Stimulated activated CD4-positive, alpha-beta T cell treated with anti-CD3 and anti-CD28 coated beads, TNF-alpha, amount 100 ng/mL, for 1 hour (primary cell): ENCODE measurements at places on chromosomes 11 and 22.

GRCh38 chr11:2930704-2931419, 1.6 kb upstream of the PHLDA2 start:
- no peak for DNase-seq

GRCh38 chr22:26525946-26526564, 13.8 kb upstream of the TFIP11 start:
- no peak for DNase-seq

DNA sequence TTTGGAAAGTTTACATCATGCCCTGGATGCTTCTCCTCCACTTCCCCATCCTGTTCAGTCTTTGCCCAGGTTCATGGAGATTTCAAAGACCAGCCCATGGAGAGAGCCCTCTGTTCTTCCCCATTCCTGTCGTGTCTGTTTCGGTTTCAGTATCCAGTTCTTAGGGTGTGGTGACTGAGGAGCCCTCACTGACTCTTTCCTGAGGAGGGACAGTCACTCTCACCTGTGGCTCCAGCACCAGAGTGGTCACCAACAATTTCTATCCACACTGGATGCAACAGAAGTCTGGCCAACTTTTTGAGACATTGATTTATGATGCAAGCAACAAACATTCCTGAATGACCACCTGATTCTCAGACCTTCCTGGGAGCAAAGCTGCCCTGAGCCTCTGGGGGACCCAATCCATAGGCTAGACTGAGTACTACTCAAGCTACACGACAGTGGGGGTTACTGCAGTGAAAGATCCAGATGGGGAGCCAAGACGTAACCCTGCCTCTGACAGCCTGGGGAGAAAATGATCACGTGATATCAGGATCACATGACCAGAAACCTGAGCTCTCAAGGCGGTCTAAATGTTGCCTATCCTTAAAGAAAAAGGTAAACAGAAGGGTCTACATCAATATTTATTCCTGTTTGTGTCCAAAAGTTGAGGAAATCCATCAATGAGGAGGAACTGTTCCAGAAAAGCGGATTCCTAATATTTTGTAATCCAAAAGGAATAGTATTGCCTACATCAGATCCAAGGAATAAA, 76.2 kb upstream of the VPREB1 start:
- no peak for DNase-seq

- no peak for DNase-seq
Observed at GRCh38 chr11:70131606-70132190, 53.6 kb downstream of the ANO1 start.

DNA sequence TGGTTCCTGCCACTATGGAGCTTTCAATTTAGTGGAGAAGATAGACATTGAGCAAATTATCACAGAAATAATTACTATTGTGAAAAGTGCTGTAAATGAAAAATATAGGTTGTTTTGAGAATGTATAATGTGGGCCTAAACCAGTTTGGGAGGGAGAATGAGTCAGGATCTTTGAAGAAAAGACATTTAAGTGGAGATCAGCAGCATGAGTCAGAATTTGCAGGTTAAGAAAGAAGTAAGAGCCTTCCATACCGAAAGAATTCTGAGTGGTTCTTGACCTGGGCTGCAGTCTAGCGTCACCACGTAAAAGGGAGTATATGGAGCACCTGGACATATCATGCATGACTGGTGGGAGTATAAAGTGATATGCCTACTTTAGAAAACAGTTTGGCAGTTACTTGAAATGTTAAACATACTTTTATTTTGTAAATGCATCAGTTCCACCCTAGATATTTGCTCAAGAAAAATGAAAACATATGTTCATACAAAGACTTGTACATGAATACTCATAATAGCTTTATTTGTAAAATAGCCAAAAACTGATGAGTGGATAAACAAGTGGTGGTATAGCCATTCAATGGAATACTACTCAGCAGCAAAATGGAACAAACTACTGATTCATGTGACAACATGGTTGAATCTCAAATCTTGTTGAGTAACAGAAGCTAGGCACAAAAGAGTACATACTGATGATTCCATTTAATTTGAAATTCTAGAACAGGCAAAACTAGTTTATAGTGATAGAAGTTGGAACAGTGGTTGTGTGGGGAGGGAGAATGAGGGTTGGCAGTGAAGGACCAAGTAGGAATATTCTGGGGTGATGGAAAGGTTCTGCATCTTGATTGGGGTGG, 99.2 kb downstream of the STIM1 start:
- no peak for DNase-seq

DNA sequence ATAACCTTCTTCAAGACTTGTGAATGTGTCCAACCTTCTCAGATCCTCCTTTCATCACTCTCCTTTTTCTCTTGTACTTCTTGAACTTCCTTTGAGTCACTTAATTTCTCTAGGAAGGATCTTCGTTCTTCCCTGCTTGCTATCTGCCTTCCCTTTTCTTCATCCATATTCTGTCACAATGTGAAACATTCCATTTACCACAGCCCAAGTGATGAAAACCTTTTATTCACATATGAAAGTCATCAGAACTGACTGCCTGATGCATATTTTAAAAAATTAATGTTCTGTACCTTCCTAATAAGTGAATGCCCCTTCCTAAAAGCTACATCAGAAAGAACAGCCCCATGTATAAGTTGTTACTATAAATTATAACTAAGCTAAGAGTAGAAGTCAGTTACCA, 520.4 kb upstream of the LUZP2 start:
- DNase-seq: no peak

- DNase-seq: no peak
Observed at GRCh38 chr11:128338811-128339210, 248.5 kb downstream of the ETS1 start.

- peak; percentile 31 for DNase-seq
Observed at GRCh38 chr22:21632237-21632895, at the start of gene CCDC116. Gene CCDC116 (plus strand): TSS chr22:21632760. CDS start chr22:21633182, 422 bp downstream.

DNA sequence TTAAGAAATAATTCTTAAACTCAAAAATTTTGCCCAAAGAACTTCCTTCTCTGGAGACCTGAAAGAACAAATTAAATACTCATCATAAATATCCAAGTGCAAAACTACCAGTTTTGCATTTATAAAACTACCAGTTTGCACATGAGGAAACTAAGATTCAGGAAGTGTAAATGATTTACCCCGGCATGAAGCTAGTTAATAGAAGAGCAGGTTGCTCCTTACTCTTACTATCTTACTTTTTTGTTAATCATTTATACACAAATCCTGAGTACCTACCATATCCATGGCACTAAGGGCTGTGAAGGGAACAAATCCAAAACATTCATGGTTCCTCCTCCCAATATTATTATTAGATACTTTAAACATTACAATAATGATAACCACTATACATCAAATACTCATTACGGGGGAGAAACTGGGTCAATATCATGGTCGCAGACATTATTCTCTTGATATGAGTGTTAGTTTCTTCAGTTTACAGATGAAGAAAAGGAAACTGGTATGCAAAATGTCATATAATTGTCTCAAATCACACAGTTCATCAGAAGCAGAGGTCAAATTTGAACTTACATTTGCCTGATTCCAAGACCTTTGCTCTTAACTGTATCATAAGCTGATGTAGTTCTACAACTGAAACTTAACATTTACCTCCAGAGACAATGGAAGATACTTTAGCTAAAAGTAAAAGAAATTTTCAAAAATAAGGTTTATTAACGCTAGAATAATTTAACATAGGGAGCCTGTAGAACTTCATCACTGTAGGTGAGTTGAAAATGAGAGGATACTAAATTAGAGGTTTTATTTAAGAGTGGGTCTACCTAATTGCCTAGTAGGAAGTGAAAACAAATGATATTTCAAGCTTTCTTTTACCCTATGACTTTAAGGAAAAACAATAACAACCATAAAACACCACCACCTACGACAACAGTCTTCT, 74.5 kb downstream of the FAM76B start:
- no peak for DNase-seq

DNA sequence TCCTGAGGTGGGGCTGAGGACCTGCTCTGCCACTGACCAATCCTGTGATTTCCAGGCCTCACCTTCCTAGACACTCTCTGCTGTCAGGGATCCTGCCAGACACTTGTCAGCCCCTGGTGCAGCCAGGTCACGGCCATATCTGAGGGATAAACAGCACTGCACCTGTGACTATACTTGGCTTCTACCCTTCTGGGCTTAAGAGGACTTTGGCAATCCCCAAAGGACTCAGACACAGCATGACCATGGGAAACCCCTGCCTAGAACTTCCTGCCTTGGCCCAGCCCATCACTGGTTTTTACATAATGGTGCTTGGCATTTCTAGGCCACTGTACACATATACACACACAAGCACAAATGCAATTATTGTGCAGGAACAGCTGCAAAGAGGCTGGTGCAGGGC, 11.6 kb upstream of the OLFML1 start:
- DNase-seq: no peak

DNA sequence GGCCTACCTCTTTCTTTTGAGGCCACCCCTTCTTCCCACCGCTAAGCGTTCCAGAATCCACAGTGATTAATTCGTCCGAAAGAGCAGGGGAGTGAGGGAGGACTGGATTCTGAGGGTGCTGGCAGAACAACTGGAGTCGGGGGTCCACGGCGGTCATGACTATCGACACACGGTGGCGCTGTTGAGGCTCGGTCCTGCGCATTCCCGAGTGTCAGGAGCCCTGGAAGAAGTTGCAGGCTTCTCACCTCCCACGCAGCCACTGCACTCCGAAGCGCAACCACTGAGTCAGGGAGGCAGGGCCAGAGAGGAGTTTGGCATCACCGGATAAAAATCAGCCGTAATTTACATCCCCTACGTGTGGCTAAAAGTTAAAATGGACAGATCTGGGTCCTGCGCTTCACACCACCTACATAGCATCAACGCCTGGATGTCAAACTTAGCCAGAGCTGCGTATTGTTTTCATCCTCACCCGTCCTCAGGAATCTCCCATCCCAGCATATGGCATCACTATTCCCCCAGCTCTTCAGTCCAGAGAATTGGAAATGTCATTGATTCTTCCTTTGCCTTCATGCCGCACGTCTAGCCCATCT, 10.7 kb upstream of the CTSF start:
- peak; percentile 58 for DNase-seq

- DNase-seq: no peak
Observed at GRCh38 chr11:45105984-45106375, 40.5 kb upstream of the PRDM11 start.

DNA sequence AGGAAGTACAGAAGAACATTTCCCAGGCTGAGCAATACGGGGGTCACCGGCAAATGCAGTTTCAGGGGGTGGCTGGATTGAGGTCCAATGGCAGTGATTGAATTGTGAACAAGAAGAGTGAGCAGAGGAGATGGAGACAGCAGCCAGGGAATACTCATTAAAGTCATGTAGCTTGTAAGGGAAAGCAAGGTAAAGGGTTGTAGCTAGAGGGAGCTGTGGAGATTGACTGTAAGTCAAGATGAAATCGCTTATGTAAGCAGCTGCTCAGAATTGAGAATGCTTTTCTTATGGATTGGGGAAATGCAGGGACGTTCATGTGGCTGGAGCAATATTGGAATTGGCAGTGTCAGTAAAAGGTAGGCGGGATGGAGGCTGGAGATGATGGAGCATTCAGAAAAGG, 111.4 kb upstream of the TBCEL start:
- no peak for DNase-seq

- no peak for DNase-seq
Observed at GRCh38 chr11:15918212-15918611, 438.1 kb downstream of the SOX6 start.

- no peak for DNase-seq
Observed at GRCh38 chr11:111870522-111870885, 877 bp downstream of the ALG9 start.

DNA sequence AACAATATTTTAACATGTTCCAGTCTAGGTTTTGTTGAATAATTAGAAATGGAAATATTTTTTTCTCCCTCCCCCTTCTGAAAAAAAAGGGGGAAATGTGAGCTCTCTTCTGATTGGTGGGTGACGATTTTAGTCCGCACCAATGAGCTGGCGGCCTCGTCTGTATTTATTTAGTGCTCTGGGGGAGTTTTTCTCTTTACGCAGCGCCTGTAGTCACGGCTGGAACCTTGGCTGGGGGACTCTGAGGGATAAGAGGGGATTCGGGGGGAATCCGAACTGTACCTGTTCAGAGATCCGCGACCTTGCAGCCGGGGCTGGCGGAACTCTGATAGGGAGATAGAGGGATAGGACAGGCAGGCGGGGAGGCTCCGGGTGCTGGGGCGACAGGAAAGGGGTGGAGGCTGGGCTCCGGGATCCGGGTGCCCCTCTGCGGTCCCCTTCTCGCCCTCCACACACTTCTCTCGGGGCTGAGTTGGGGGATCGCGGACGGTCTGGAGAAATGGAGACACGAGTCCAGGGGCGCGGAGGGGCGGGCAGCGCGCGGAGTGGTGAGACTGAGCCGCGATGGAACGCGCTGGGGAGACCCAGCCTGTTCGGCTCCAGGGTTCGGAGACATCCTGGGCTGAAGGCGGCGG, 99.7 kb upstream of the HSD17B12 start:
- DNase-seq: no peak

GRCh38 chr11:116207019-116207418, 565.8 kb downstream of the BUD13 start:
- DNase-seq: no peak

- DNase-seq: no peak
Observed at GRCh38 chr22:19937616-19938473, 3.7 kb upstream of the COMT start.

DNA sequence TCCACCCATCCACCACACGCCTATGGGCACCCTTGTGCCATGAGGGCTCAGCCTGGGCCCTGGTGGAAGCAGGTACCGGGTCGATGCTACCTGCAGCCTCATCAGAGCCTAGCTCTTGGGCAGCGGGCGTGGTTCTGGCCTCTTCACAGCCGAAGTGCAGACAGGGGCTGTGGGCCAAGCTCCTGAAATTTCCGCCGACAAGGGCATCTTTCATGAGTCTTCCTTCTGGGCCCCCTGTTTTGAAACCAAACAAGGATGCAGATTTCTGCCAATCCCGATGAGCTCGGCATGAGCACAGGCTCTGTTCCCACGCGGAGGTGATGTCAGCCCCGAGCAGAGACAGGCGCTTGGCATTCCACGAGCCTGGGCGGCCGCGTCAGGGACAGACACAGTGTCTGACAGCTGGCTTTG, 22.6 kb upstream of the MGAT3 start:
- no peak for DNase-seq

GRCh38 chr11:62853279-62853965, 14.0 kb upstream of the WDR74 start:
- DNase-seq: no peak

- no peak for DNase-seq
Observed at GRCh38 chr11:127073621-127074020, 73.1 kb upstream of the KIRREL3 start.

DNA sequence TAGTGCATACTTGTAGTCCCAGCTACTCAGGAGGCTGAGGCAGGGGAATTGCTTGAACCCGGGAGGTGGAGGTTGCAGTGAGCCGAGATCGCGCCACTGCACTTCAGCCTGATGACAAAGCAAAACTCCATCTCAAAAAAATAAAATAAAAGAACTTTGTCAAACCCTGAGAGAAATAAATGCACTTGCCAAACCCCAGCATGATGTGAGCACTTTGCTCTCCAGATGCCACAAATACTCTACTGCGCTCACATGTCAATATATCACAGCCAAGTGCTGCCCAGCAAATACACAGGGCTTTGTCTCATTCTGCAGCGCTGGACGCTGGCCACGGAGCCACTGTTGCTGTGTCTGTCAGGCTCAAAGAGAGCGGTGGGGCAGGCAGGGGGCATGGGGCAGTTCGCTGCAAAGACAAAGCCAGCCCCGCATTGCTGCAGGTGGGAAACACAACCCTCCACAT, 45.1 kb downstream of the AHNAK start:
- DNase-seq: no peak

GRCh38 chr11:6319704-6320410, 444 bp downstream of the CAVIN3 start:
- no peak for DNase-seq
